ENCODE measurements at places on chromosomes 2 and 18.

- DNase-seq, result no peak
These were observed 616.8 kb upstream of the VRK2 start for GRCh38 chr2:57429831-57430230.

DNA sequence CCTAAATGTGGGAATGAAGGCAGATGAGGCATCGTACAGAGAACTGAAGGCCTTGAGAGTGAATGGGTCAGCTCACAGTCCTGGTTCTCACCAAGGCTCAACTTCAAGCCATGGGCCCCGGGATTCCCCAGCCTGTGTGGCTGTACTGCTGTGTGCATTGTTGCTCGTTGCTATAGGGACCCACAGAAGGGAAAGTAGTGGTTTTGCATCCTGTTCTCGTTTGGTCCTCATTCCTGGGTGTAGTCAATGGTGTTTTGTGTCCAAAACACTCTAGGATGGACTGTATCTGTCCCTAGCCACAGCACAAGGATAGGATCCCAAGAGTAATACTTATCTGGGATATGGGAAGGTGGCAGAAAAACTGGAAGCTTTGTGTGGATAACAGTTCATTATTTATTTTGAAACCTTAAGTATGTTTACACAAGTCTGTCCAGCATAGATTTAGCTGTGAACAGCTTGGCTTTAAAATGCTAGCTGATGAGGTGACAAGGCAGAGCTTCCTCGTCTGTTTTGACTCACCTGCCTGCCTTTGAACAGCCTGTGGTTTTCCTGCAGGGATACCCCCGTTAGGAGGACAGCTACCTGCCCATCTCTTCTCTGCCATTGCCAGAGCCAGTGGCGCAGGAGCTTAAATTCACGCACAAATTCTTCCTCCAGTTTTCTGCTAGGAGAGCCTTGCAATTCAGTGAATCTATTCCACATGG is 85.0 kb downstream of the WDSUB1 start:
- no peak for DNase-seq

GRCh38 chr2:240412211-240412861 is 23.1 kb upstream of the GPC1 start:
- DNase-seq, result no peak

- no peak for DNase-seq
These were observed 78.4 kb upstream of the ATG16L1 start for GRCh38 chr2:233173115-233173514.

All from globus pallidus (tissue), 1 donor.